Posterior cingulate gyrus (tissue), 11 donors: ENCODE measurements at places on chromosomes 6 and 20.

DNA sequence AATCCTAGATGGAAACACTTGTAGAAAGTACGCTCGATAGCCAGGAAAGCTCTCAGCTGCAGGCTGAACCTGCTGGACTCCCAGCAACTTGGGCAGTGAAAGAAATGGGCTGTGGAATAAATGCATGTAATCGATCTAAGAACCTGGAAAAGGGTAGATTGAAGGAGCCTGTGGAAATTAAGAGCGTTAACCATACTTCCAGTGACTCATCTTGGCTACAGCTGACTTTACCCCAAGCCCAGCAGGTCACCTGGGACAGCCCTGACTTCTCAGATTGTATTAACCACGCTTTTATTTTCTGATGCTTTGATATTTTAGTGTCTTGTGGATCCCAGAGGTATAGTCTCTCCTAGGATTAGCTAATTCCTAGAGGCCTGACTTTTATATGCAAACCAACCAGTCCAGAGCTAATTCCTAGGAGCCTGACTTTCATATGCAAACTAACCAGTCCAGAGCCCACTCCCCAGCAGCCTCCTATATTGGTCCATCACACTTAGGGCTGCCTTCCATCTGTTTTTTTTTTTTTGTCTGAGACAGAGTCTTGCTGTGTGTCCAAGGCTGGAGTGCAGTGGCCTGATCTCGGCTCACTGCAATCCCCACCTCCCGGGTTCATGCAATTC lies 86.3 kb downstream of the GMPR start:
- DNase-seq = no peak

GRCh38 chr20:38346247-38346651 lies at the start of gene LBP:
Gene LBP, plus strand, starts transcription at chr20:38346482. Its CDS starts 35 bp downstream, at chr20:38346517.
- DNase-seq = no peak

DNA sequence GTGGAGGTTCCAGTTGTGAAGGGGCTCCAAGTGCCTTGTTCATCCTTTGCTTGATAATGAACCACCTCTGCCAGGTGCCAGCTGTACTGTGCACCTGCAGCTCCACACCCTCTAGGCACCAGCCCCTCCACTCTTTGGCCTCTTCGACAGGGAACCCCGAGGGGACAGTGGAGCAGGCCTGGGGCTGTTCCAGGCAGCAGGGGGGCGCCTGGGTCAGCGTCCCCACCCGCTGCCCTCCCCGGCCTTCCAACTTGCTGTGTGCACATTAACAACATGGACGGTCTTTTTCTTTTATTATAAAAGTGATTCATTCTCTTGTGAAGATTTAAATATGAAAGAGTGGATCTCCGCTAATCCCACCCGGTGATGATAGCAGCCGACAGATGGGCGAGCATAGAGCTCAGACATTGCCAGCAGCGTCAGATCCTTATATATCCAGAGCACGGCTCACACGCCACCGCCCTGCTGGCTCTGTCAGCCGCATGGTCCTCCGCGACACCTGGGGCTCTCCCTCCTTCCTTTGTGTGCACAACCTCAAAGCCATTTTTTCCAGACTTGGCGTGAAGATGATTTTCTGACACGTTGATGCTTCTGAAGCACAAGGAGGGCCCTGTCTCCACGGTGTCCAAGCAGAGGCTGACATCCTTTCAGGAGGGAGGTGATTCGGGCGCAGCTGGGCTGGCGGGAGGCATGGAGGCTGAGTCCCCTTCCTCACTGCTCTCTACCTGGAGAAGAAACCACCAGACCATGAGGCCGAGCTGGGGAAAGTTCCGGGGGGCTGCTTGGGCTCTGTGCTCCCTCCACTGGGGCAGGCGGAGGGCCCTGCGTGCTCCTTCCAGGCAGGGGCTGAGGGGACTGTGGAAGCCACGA lies 22.2 kb upstream of the MRGBP start:
- no peak for DNase-seq

- DNase-seq = no peak
These were observed 141.0 kb downstream of the TBXT start for GRCh38 chr6:166026586-166027126.

DNA sequence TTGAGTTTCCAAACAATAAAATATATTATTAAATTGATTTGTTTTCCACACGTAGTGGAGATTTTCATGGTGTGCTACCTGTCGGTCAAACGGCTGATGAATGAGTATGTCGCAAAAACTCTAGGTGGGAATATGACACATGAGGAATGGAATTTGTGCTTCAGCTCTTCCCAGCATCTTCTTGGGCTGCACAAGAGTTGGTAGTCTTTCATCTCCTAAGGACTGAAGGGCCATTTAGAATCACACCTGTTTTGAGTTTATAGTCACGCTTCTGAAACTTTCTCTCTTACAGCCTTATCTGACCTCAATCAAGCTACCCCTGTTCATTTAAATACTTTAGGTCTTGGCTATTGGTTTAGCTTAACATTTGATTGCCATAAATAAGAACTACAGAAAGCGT lies 157.7 kb upstream of the AKAP12 start:
- no peak for DNase-seq

GRCh38 chr6:160013987-160014868 lies 45.3 kb downstream of the IGF2R start:
- no peak for DNase-seq

- no peak for DNase-seq
These were observed 41.8 kb downstream of the C6orf58 start for GRCh38 chr6:127618729-127619128.

DNA sequence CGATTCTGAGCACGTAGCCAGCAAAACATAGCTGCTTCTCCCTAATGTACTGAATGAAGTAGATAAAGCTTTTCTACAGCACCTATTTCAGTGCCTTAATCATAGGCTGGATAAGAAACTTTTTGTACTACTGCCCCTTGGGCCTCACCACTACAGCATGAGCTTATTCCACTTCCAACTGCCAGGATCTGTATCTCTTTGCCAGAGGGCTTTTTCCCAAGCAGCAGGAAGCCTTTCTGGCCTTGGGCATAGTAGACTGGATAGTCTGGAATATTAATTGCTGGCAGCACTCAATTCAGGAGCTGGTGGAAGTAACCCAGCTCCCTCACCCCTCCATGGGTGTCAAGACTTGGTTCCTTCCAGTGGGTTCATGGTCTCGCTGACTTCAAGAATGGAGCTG lies 43.6 kb downstream of the ANKEF1 start:
- DNase-seq = no peak

DNA sequence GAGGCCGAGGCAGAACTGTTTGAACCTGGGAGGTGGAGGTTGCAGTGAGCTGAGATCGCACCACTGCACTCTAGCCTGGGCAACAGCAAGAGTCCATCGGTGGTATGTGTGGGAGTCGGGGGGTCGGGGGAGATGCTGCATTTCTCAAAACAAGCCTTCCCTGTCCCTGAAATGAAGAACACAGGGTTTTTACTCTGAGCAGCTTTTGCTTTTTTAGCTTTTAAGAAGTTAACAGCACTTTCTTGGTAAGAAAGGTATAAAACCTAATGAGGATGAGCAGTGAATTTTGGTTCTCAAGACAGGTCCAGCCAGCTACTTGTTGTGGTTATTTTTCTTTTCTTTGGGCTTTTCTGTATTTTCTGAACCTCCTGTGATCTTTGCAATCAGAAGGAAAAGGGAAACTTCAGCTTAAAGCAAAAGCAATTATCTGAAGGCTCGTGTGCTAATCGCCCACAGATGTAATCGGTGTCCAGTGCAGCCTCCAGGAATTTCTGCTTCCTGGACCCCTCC lies 3.7 kb downstream of the RPL10A start:
- DNase-seq = no peak
